ENCODE measurements at places on chromosomes 1 and 21. TPM values are rescaled to one million over a fixed set of nuclear protein-coding genes. Genes with fewer than 3 reads are reported as not detected.

Gene LEFTY1
- not detected for total RNA-seq

Gene CFHR1
- not detected for total RNA-seq

Gene YTHDF2
- 106 TPM for total RNA-seq

Gene AHCTF1
- total RNA-seq, result 61.3 TPM

Gene SYNC
- 0.51 TPM for total RNA-seq

Gene DDAH1
- 98.7 TPM for total RNA-seq

Gene SV2A
- 0.32 TPM for total RNA-seq

- H3K36me3 ChIP-seq, result no peaks in the 10 kb centered on the region
- no peak overlapping the region for H3K27ac ChIP-seq
- peaks cover 8% of the 10 kb centered on the region for H3K4me1 ChIP-seq
- DNase-seq, result peak; percentile 87
Observed at GRCh38 chr1:205918955-205919746, 24.1 kb downstream of the SLC26A9 start.

DNA sequence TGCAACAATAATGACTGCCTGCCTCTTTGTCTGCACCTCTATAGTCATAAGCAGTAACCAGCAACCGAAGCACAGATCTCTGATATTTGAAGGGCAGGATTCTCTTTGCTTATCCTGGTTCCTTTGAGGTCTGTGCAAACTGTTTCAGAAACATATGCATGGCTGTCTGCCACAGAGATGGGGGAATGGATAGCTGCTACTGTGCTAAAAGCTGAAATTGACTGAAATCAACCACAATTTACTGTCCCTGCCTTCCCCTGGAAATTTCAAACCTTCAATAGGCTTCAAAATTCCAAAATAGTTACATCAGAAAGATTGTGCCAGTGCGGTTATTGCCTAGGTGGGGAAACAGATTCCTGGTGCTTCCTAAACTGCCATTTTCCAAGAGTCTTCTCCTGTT, 136.8 kb upstream of the GORAB start:
- no peak for DNase-seq
- H3K27me3 ChIP-seq, result no peaks in the 10 kb centered on the region
- no peak overlapping the region for H3K4me3 ChIP-seq
- H3K36me3 ChIP-seq, result no peaks in the 10 kb centered on the region
- H3K27ac ChIP-seq, result no peak overlapping the region

DNA sequence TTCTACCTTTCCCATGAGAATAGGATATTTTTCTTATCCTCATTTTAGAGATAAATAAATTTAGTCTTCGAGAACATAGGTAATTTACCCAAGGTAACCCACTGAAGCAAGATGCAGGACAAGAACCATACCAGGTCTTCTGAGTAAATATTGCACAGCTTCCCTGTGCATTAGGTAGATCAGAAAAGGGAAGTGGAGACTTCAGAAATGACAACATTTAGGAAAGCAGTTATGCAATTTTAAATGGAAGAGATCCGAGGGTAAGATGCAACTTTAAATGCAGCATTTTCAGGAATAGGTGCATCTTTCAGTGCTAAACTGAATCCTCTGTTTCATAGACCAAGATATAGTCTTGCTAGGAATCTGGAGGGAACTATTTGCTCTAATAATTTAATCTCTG, 206.4 kb upstream of the SGIP1 start:
- peaks cover 24% of the 10 kb centered on the region for H3K4me1 ChIP-seq
- H3K36me3 ChIP-seq, result peaks cover 8% of the 10 kb centered on the region
- H3K27me3 ChIP-seq, result no peaks in the 10 kb centered on the region
- no peak overlapping the region for H3K27ac ChIP-seq

GRCh38 chr1:186626356-186626932, 53.8 kb downstream of the PTGS2 start:
- H3K4me3 ChIP-seq, result no peak overlapping the region
- H3K4me1 ChIP-seq, result no peaks in the 10 kb centered on the region
- DNase-seq, result no peak
- no peaks in the 10 kb centered on the region for H3K27me3 ChIP-seq
- H3K36me3 ChIP-seq, result no peaks in the 10 kb centered on the region

GRCh38 chr1:75136195-75136815, 2.1 kb downstream of the LHX8 start:
- no peak overlapping the region for H3K27ac ChIP-seq
- no peak for DNase-seq
- no peak overlapping the region for H3K4me3 ChIP-seq
- no peaks in the 10 kb centered on the region for H3K36me3 ChIP-seq

GRCh38 chr21:40587736-40588346, 259.1 kb downstream of the DSCAM start:
- H3K36me3 ChIP-seq, result no peaks in the 10 kb centered on the region
- DNase-seq, result no peak
- H3K4me1 ChIP-seq, result no peaks in the 10 kb centered on the region
- H3K27ac ChIP-seq, result no peak overlapping the region

All from Calu3 (cell line).